Amygdala (tissue), 56 donors: ENCODE measurements at places on chromosomes 5 and 9.

DNA sequence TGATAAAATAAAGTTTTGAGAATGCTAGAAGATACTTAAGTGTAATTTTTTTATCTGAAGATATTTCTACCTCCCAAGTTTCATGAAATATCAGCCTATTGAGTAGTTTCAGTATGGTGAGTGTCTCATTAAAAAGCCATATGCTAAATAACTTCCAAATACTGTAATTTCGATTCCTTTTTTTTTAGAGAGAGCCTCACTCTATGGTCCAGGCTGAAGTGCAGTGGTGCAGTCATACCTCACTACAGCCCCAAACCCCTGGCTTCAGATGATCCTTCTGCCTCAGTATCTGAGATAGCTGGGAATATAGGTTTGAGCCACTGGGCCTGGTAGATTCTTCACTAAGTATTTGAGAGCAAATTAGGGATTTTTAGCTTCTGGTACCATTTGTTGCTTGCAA lies 24.5 kb downstream of the CDC42SE2 start:
- no peak for DNase-seq

GRCh38 chr9:20355022-20355421 lies 267.3 kb downstream of the MLLT3 start:
- DNase-seq: no peak

GRCh38 chr5:173012882-173013281 lies 29.3 kb downstream of the ATP6V0E1 start:
- DNase-seq: no peak

- no peak for DNase-seq
Observed at GRCh38 chr5:31819926-31820516, 181.1 kb downstream of the PDZD2 start.

GRCh38 chr5:56080375-56081052 lies 85.8 kb upstream of the IL6ST start:
- no peak for DNase-seq
